ENCODE measurements at places on chromosomes 6 and 20.
A peak's percentile ranks its signal among the peaks of the same experiment; 100 is the strongest.

DNA sequence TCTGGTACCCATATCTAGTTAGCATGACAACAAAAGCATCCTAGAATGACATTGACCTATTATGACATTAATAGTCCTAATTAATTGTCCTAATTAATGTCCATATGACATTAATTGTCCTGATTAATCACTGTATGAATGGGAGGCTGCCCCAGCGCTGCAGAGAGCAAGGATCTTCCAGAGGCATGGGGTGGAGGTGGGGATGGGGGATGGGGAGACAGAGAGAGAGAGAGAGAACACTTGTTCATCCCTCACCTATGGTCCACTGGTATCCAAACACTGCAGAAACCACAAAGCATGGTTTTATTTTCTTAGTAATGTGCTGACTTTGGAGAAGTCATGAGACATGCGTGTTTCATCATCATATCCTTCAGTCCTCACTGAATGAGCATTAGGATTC is 235.1 kb downstream of the FNDC1 start:
- no peak for DNase-seq

GRCh38 chr6:81401970-81402690 is 350.4 kb downstream of the TENT5A start:
- DNase-seq, result no peak

- no peak for DNase-seq
Observed at GRCh38 chr6:169457762-169458161, 204.1 kb upstream of the THBS2 start.

DNA sequence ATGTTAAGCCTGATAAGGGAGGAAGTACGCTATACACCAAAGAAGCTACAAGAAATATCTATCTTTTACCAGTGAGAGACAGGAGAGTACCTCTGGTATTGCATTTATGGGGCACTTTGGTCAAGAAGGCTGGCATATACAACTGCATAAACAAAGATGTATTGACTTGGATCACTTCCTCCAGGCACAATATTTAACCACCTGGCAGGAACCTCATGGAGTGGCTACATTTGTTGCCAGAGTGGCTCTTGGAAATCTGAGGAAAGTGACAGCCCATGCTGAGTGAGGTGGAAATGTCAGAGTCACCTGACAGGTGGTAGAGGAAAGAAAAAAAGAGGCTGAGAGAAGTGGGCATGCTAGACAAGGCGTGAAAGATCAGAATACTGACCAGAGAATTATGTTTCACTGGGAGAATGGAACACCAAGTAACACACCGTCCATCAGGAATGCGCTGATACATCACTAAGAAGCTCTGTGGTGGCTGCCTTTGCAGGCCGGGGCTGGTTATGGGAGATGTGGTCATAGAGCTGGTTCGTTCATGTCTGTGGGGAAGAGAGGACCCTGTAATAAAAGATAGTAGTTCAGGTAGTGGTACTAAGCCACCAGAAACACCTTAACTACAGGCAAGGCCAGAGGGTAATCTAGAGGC is 61.4 kb upstream of the UFL1 start:
- DNase-seq, result peak; percentile 17

GRCh38 chr6:112831022-112831421 is 483.9 kb downstream of the RFPL4B start:
- no peak for DNase-seq

DNA sequence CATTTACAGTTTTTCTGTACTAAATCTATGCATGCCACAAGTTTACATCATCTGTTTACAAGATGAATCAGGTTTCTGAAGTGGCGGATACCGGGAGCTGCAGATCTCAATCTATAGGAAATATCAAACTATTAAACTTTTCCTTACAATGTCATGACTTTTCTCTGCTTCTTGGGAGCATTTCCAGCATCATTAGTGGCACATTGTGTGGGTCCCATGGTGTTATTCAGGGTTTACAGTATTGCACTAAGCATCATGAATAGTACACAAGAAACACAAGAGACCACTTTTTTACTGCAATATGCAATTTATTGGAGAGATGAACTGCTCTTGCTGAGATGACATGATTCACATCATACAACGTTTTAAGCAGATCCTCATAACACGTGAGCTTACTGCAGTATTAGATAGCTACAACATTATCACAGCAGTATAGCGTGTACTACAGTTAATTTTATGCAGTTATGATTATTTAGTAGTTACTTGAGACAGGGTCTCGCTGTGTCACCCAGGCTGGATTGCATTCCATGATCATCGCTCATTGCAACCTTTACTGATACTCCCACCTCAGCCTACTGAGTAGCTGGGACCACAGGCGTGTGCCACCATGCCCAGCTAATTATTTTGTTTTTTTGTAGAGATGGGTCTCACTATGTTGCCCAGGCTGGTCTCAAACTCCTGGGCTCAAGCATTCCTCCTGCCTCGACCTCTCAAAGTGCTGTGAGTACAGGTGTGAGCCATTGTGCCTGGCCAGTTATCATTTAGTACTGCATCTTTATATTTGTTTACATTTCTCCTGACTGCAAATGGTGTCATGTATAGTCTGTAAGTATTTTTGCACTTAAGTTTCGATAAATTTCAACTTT is 18.4 kb downstream of the BLTP3A start:
- no peak for DNase-seq

GRCh38 chr6:121437851-121438651 is 2.6 kb downstream of the GJA1 start:
- DNase-seq, result no peak

GRCh38 chr6:118705544-118706491 is 54.4 kb upstream of the CEP85L start:
- DNase-seq, result peak; percentile 53

DNA sequence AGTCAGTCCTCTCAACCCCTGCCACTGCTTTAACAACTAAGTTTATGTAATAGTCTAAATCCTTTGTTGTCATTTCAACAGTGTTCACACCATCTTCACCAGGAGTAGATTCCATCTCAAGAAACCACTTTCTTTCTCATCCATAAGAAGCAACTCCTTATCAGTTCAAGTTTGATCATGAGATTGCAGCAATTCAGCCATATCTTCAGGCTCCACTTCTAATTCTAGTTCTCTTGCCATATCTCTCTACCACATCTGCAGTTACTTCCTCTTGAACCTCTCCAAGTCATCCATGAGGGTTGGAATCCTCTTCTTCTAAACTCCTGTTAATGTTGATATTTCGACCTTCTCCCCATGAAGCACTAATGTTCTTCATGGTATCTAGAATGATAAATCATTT is 57.9 kb upstream of the FOXO3 start:
- DNase-seq, result no peak

GRCh38 chr6:27966044-27966443 is 9.0 kb downstream of the OR2B6 start:
- no peak for DNase-seq

DNA sequence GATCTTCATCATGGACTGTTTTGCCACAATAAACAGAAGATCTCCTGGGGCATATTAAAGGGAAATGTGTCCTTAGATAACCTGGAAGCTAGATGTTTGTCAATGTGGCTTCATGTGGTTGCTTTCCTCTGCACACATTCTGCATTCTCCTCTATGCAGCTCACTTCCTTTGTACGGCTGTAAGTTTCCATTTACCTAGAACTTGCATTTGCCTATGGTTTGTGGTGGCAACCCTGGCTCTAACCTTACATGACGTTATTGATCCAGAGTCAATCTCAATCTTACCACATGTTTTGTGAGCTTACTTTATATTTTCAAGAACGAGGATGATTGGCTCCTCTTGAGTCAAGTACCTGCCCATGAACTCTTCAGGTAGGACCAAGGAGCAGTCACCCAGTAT is 863.1 kb downstream of the MAFB start:
- no peak for DNase-seq

DNA sequence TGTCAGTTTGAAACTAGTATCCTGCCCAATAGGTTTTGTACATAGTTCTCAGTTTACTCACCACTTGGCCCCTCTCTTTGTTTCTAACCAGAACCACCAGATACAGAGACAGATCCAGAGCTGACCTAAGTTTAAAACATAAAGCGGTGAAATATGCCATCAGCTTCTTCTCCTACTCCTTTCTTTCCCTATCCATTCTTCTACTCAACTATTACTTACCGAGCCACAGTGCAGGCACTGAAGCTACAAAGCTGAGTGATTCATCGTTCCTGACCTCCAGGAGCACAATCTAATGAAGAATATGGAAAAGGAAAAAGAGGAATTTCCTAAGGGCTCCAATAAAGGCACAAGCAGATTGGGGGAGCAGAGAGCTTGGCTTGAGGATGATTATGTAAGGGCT is 286.0 kb downstream of the FOXC1 start:
- DNase-seq, result no peak

DNA sequence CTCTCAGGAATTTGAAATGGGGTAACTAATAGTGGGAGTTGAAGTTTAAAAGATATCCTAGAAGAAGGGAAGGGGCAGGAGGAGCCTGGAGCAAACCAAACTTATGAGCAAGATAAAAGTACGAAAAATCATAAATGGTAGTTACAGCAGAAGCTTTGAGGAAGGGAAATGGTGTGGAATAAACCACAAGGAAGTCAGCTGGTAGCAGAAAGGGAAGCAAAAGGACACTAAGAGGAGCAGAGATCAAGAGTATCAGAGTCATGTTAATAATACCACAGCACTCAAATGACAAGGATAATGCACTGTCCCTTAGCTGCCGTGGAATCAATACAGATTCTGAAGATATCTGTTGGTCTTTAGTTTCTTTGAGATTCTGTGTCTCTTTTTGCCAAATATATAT is 44.9 kb upstream of the CCDC28A start:
- no peak for DNase-seq

- no peak for DNase-seq
Observed at GRCh38 chr6:111423960-111424846, 58.8 kb downstream of the REV3L start.

- no peak for DNase-seq
Observed at GRCh38 chr6:148251891-148252290, 90.7 kb upstream of the SASH1 start.

- no peak for DNase-seq
Observed at GRCh38 chr6:79498842-79499241, 38.4 kb downstream of the LCA5 start.

DNA sequence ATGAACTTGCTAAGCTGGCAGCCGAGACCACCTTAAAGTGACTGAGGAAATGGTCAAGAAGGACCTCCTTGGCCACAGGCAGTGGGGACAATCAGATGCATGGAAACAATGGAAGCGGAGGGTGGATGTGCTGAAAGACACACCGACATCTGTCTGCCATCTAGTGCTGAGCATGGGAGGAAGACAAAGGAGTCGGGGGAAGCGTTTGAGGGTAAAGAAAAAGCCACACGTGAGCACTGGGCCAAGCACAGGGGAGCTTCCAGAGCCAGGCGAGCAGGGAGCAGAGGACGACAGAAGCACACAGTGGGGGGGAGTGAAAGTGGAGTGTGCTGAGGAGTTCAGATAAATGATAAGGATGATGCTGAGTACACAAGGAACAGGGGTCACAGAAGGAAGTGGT is 367.8 kb downstream of the ZFAND3 start:
- no peak for DNase-seq

DNA sequence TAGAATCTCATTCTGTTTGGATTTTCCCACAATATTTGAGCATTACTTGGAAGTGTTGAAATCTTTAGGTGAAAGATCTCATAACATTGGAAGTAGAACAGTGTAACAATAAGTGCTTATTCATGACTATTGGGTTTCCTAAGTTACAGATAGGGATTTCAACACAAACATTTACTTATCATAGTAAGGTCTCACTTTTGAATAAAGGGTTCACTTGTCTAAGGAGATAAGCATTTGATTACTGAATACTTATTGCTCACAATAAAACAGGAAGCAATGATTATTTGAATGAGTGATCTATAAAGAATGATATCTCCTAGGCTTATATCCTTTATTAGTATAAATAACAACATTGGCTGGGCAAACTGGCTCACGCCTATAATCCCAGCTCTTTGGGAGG is 14.8 kb downstream of the DDX43 start:
- DNase-seq, result no peak

DNA sequence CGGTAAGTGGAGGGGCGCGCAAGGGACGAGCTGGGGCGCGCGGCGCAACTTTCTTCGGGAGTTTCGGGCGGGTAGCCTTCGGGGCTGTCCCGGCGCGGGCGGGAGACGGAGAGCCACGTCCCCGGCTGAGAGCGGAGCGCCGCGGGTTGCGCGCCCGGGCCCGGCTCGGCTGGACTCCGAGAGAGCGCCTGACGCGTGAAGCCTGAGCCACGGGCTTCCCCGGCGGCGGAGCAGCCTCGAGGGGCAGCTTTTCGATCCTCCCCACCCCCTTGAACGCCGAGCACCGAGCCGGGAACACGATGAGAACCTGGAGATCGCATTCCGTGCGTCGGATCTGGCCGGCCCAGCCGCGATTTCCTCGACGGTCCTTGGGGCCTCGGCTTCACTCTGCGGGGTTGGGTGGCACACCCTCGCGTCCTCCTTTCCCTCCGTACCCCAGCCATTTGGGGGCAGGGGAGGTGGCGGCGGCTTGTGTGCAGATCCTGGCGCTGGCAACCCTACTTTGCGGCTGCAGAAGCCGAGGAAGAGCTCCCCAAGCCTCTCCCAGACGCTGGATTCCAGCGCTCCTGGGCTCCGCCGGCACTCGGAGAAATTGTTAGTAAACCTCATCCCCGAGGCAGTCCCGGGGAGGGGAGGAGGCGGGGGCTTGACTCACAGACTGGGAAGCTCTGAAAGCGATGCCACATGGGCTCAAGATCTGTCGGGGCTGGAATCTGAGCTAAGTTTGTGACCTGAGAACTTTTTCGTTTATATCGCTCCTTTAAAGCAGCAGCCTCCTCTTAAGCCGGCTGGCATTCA is 572 bp downstream of the DSE start:
- DNase-seq, result peak; percentile 18

- DNase-seq, result no peak
Observed at GRCh38 chr20:37559312-37560027, 31.8 kb upstream of the BLCAP start.

- DNase-seq, result peak; percentile 68
Observed at GRCh38 chr6:156686301-156686994, 90.7 kb upstream of the ARID1B start.

- peak; percentile 53 for DNase-seq
Observed at GRCh38 chr20:24965065-24965919, 16.2 kb downstream of the CST7 start.

- no peak for DNase-seq
Observed at GRCh38 chr6:41573985-41574384, 27.8 kb downstream of the FOXP4 start.

- peak; percentile 38 for DNase-seq
Observed at GRCh38 chr6:111725446-111726112, 119.9 kb upstream of the TRAF3IP2 start.

DNA sequence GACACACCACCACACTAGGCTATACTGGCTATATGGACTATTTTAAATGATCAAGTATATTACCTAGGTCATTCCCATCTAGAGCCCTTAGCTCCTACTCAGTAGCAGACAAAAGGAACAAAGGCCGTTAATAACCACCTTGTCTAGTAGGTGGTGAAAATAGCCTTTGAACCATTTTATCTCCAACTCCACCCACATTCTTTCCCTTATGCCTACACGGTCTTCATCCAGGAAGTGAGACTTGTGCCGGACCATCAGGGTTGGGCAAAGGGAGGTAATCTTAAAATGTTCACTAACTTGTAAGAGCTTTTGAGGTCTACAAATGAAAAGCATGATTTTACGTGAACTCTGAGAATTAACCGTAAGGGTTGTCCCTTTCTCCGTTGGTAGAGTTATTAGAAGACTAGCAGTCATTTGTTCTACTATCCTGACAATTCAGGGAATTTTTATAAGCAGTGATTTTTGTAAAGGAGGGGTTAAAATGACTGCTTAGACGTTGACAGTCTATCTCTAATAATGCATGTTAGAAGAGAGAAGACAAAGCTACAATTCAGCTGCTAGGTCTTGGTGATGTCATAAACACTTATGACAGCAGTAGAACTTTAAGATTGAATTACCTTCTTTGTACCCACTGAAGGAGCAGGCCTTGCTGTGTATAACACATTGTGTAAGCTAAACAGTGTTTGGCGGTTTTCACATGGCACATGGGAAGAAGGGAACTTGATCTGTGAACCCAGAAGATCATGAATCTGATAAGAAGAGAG is 371.8 kb upstream of the JAG1 start:
- no peak for DNase-seq
